Heart right ventricle (tissue), 16 donors: ENCODE measurements at places on chromosomes 7 and 10.
A peak's percentile ranks its signal among the peaks of the same experiment; 100 is the strongest.

DNA sequence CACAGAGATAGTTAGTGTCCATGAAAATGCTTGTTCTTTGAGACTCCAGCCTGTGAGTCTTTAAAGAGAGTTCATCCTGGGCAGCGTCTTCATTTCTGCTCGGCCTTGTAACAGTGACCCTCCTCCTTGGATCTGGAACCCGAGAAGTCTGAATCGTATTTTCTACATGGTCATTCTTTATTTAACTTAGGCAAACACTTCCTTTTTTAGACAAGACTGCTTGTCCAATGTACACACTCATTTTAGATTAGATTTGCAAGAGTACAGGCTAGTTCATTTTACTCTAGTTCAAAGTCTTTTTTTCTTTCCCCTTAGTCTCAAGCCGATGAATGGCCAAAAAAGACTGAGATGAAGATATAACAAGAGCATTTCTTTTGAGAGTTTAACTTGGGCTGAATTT lies 133.5 kb downstream of the CHN2 start:
- DNase-seq: no peak

GRCh38 chr10:6194311-6194710 lies 8.4 kb upstream of the PFKFB3 start:
- DNase-seq: no peak

DNA sequence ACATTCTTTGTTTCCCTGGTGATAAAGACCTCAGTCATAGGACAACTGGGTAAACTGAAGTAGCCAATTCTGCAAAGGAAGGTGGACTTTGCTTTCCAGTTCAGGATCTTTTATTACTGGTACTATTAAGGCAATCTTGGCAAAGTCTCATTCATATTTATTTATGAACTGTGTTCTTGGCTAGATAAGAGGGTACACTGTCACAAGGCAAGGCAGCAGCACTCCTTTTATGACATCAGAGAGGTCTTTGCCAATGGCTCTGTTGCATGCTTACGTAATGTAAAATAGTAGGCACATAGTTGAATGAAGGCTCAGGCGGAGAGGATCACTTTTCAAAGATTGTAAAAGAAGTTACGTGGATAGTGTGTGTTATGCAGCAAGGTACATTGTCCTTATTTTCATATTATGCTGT lies 63.7 kb upstream of the PDK4 start:
- no peak for DNase-seq

DNA sequence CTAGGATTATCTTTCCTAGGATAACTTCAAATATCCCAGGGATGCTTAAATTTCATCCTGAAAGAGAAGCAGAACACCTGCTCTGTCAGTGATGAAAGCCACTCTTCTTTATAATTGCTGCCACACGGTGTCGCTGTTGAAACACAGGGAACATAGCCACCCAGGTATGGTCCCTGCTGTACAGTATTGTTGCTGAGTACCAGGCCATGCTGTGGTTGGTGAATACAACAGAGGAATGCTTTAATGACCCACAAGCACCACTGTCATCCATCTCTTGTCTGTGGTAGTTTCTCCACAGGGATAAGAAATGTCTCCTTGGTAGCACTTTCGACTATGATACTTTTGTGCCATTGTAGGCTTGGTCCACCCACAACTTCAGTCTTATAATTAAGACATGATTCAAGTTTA lies 70.6 kb upstream of the STARD3NL start:
- DNase-seq: no peak

- DNase-seq: peak; percentile 69
Measured at GRCh38 chr7:149414745-149415390, 46.0 kb downstream of the ZNF777 start.

- no peak for DNase-seq
Measured at GRCh38 chr7:136020556-136020955, 43.4 kb upstream of the MTPN start.

- DNase-seq: no peak
Measured at GRCh38 chr7:83655951-83656556, 7.1 kb upstream of the SEMA3E start.

GRCh38 chr7:105802604-105803428 lies 73.6 kb downstream of the ATXN7L1 start:
- DNase-seq: no peak

GRCh38 chr10:18501629-18502028 lies 149.8 kb downstream of the NSUN6 start:
- no peak for DNase-seq

DNA sequence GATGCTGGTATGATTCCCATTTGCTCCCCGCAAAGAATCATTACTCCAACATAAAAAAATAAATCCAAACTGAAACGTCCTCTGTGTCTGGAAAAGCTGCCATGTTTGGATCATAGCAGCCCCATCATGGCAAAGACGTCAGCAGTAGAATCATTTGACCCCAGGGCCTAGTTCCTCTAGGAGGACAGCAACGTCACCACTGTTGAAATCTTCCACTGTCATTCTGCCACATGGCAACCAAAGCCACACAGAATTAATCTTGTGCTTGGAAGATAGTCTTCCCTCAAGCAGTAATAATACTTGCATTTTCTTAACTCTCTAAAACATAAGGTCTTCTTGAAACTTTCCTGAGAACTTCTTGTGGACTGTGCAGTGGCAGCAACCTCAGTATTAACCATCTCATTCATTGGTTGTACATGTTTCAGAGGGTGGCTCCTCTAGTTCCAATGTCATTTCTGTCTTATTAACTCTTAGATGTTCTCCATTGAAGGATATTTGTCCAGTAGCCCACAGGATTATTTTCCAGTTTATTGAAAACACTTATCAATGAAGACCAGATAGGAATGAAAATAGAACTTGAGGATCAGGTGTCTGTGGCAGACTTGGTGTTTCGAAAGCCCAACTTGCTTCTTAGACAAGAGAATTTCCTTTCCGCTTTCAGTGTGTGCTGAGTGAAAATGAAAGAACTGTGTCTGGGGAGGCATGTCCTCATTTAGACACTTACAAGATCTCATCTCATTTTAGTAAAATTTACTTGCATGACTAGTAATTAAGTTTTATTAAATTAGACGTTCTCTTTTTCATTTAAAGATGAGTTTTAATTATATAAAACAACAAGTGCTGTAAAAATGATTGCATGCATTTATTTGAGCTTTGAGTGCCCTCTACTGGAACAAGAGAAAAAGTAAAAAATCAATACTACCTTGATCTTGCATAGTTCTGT lies 28.9 kb upstream of the INHBA start:
- DNase-seq: no peak

- DNase-seq: no peak
Measured at GRCh38 chr10:48691812-48692528, 7.3 kb downstream of the WDFY4 start.
